ENCODE measurements at places on chromosomes 1 and 21.

GRCh38 chr1:46053734-46054133 lies 78.7 kb downstream of the PIK3R3 start:
- no peaks in the 10 kb centered on the region for H3K4me1 ChIP-seq
- peaks cover 13% of the 10 kb centered on the region for H3K36me3 ChIP-seq
- no peak overlapping the region for H3K27ac ChIP-seq

DNA sequence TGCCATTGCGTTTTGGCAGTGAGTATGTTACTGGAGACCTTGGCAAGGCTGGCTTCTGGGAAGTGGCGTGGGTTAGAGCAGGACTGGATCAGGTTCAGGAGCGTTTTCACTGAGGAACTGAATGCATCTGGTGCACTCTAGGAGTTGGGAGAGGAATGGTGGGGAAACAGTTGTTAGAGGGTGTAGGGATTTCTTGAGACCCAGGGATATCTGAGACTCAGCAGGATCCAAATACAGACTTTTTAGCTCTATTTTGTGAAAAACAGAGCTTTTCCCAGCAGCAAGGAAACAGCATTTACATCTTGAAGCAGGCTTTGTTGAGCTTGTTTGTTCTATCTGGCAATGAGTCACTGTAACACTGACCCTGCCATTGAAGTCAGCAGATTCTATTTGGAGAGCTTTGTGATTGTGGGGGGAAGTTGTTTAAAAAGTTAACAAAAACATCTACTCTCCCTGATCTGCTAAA lies 56.9 kb upstream of the NRIP1 start:
- no peaks in the 10 kb centered on the region for H3K27me3 ChIP-seq
- H3K4me1 ChIP-seq = no peaks in the 10 kb centered on the region
- peak; percentile 45 for DNase-seq
- H3K27ac ChIP-seq = no peak overlapping the region

GRCh38 chr1:230778916-230779590 lies 31.9 kb downstream of the CAPN9 start:
- no peaks in the 10 kb centered on the region for H3K4me1 ChIP-seq
- H3K27me3 ChIP-seq = peaks cover 21% of the 10 kb centered on the region
- no peak overlapping the region for H3K27ac ChIP-seq
- no peaks in the 10 kb centered on the region for H3K36me3 ChIP-seq
- H3K4me3 ChIP-seq = no peak overlapping the region

DNA sequence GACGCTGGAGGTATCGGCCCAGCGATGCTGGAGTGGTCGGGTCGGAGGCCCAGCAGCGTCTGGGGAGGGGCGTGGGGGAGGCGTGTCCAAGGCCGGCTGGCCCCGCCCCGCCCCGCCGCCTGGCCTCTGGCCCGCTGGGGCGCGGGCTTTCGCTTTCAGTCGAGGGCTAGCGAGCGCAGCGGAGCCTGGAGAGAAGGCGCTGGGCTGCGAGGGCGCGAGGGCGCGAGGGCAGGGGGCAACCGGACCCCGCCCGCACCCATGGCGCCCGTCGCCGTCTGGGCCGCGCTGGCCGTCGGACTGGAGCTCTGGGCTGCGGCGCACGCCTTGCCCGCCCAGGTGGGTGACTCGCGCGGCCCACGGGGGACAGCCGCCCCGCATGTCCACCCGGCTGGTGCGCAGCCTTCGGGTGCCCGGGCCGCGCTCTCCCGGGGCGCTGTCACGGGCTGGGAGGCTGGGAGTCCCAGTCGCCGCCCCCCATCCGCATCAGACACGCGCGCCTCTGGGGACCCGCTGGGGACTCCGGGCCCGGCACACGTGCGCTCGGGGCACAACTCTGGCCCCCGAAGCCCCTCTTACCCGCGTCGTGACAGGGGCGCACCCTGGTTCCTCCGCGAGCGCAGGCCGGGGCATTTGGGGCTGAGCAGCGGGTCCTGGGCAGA lies at the start of gene TNFRSF1B:
Gene TNFRSF1B (plus strand): TSS at position 158 of the 659 bp plus-strand sequence. CDS start 101 bp downstream, at position 259.
- H3K27me3 ChIP-seq = no peaks in the 10 kb centered on the region
- H3K27ac ChIP-seq = no peak within 1 kb of the TSS
- H3K4me1 ChIP-seq = peaks cover 22% of the 10 kb centered on the region
- peak within 1 kb of the TSS; percentile 92 for H3K4me3 ChIP-seq
- DNase-seq = peak; percentile 67

- no peak for DNase-seq
- H3K27me3 ChIP-seq = no peaks in the 10 kb centered on the region
- no peak overlapping the region for H3K4me3 ChIP-seq
- no peaks in the 10 kb centered on the region for H3K4me1 ChIP-seq
- peaks cover 32% of the 10 kb centered on the region for H3K36me3 ChIP-seq
- H3K27ac ChIP-seq = no peak overlapping the region
These were observed 32.3 kb downstream of the PABPC4 start for GRCh38 chr1:39544327-39544726.

DNA sequence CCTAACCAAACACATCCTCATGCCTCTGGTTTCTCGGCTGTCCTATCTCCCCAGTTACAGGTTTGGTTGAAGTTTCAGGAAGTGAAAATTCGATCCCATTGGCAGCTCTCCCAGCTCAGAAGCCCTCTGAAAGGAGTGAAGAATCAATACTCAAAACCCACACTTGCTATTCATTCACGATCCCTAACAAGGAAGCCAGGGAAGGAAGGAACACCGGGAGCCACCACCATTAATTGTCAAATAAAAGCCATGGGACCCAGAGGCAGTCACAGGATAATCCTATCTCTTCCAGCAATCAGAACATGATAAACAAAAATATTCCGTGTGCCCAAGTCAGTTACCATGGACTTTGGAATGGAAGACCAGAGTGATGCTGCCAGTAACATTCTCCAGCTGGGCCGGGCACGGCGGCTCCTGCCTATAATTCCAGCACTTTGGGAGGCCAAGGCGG lies 7.0 kb downstream of the TMPRSS2 start:
- H3K36me3 ChIP-seq = no peaks in the 10 kb centered on the region
- no peak for DNase-seq
- no peaks in the 10 kb centered on the region for H3K4me1 ChIP-seq
- H3K27me3 ChIP-seq = peaks cover 49% of the 10 kb centered on the region

DNA sequence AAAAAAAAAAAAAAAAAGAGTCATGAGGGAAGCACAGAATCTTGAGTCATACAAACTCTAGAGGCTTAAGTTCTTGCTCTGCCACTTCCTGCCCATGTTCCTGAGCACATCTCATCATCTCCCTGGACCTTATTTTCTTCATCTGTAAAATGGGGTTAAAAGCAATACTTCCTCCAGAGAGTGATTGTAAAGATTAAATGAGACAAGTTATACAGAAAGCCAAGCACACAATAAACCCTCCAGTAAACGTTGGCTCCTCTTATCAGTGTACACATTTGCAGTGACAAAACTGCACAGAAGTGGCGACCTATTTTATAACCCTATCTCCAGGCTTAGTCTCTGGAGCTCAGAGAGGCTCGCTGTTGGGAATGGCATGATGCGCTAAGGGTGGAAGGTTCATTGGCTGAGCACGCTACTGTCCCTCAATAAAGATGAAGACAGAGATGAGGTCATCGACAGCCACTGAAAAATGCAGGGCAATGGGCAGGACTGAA lies 82.1 kb downstream of the RRAGC start:
- H3K27me3 ChIP-seq = peaks cover 52% of the 10 kb centered on the region
- no peak for DNase-seq
- no peaks in the 10 kb centered on the region for H3K36me3 ChIP-seq
- H3K4me1 ChIP-seq = no peaks in the 10 kb centered on the region

GRCh38 chr1:7076572-7076971 lies 291.3 kb downstream of the CAMTA1 start:
- H3K27me3 ChIP-seq = peaks cover 12% of the 10 kb centered on the region
- no peaks in the 10 kb centered on the region for H3K36me3 ChIP-seq
- no peaks in the 10 kb centered on the region for H3K4me1 ChIP-seq
- no peak overlapping the region for H3K4me3 ChIP-seq
- DNase-seq = no peak

DNA sequence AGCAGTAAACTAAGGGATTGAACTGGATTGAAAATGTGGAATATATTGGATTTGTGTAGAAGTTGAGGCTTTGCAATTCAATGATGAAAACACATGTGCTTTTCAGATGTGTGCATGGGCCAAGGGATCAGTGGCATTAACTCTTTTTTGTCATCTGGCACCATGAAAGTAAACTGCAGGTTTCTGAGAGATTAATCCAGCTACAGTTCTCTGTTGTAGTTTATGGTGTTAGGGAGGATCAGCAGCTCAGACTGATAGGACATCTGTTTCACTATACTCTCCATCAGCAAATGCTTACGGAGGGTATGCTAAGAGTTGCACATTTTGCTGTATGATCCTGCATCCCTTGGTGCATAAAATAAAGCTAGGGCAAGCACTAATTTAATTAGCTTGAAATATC lies 82.6 kb downstream of the C1orf21 start:
- H3K4me1 ChIP-seq = no peaks in the 10 kb centered on the region
- no peak overlapping the region for H3K27ac ChIP-seq
- no peak for DNase-seq

DNA sequence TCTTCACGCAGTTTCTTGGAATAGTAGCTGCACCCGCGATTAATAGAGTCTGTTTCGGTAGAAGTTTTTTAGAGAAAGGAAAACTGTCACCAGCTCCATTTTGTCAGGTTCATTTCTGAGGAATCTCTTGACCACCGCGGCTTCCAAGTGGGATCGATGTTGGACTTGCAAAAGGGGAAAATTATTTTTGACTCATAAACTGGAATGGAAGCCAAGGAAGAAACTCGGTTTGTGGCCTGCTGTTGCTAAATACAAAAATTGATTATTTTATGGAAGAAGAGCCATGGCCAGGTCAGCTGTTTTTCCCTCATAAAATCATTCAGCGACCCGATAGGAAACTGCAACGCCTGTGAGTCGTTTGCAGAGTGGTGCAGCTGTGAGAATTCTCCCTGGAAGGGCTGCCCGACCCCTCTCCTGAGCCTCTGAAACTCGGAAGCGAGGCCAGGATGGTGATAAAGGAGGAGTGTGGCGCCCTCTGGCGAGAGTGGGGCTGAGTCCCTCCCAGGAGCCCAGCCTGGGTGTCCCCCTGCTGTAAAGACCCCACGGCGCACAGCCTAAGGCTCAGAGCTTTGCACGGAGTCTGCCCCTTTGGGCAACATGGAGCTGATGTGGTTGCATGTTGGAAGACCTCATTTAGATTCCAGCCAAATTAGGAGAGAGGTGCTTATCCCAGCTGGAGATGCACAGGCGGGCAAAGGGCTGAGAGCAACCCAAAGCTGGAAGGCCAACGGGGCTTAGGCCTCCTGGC lies 83.6 kb upstream of the SLC25A33 start:
- H3K27me3 ChIP-seq = peaks cover 10% of the 10 kb centered on the region
- no peak overlapping the region for H3K4me3 ChIP-seq
- no peaks in the 10 kb centered on the region for H3K4me1 ChIP-seq

GRCh38 chr1:244010191-244010590 lies 40.9 kb upstream of the ZBTB18 start:
- no peak overlapping the region for H3K27ac ChIP-seq
- no peaks in the 10 kb centered on the region for H3K4me1 ChIP-seq
- no peak overlapping the region for H3K4me3 ChIP-seq
- H3K36me3 ChIP-seq = no peaks in the 10 kb centered on the region
- peaks cover 27% of the 10 kb centered on the region for H3K27me3 ChIP-seq

DNA sequence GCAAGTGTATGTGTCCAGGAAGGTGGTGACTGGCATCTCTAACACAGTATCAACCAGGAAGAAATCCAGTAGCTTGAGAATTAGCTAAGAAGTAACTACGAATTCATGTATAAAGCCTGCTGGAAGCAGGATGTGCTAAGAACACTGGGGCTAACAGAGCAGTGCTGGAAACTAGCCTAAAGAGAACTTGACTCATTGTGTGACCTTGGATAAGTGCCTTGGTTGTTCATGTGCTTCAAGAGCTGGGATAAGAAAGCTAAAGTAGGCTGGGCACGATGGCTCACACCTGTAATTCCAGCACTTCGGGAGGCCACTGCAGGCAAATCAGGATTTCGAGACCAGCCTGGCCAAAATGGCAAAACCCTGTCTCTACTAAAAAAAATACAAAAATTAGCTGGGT lies 186.9 kb downstream of the RRAGC start:
- no peak overlapping the region for H3K27ac ChIP-seq
- H3K27me3 ChIP-seq = no peaks in the 10 kb centered on the region
- no peak overlapping the region for H3K4me3 ChIP-seq
- no peaks in the 10 kb centered on the region for H3K36me3 ChIP-seq
- no peaks in the 10 kb centered on the region for H3K4me1 ChIP-seq

- no peaks in the 10 kb centered on the region for H3K4me1 ChIP-seq
- no peaks in the 10 kb centered on the region for H3K36me3 ChIP-seq
- peaks cover 7% of the 10 kb centered on the region for H3K27me3 ChIP-seq
- no peak for DNase-seq
- no peak overlapping the region for H3K27ac ChIP-seq
- H3K4me3 ChIP-seq = no peak overlapping the region
These were observed 9.0 kb upstream of the CGN start for GRCh38 chr1:151502035-151502700.
